Regular cardiac myocyte (primary cell): ENCODE measurements at places on chromosomes 2 and 18. TPM values are rescaled to one million over a fixed set of nuclear protein-coding genes. Genes with fewer than 3 reads are reported as not detected.

HOXD12 gene
- not detected in 2 replicates for total RNA-seq

CRYGD gene
- total RNA-seq: not detected in 2 replicates

FOXD4L1 gene
- 0.19 and 0.28 TPM in 2 replicates for total RNA-seq

MC2R gene
- not detected in 2 replicates for total RNA-seq

MGAT4A gene
- total RNA-seq: 0.28 and 0.58 TPM in 2 replicates

MROH2A gene
- not detected in 2 replicates for total RNA-seq

KIF1A gene
- total RNA-seq: under 0.01 TPM in 1 of 2 replicates, not detected in the other
